G401 (cell line): ENCODE measurements at places on chromosomes 7 and 10. TPM values are rescaled to one million over a fixed set of nuclear protein-coding genes. Genes with fewer than 3 reads are reported as not detected.
A peak's percentile ranks its signal among the peaks of the same experiment; 100 is the strongest.

Gene GNG11
- total RNA-seq, result not detected in 2 replicates

Gene PSD
- total RNA-seq, result 3.1 and 7.9 TPM in 2 replicates

GRCh38 chr7:18210377-18210776 is 182.7 kb upstream of the PRPS1L1 start:
- no peak for DNase-seq

- peak; percentile 89 for DNase-seq
These were observed 349.1 kb upstream of the GALNT17 start for GRCh38 chr7:70782796-70783195.

GRCh38 chr7:39746103-39746819 is 122.9 kb downstream of the RALA start:
- DNase-seq, result peak; percentile 86

Gene RBM17
- total RNA-seq, result 28.6 and 41.9 TPM in 2 replicates

DNA sequence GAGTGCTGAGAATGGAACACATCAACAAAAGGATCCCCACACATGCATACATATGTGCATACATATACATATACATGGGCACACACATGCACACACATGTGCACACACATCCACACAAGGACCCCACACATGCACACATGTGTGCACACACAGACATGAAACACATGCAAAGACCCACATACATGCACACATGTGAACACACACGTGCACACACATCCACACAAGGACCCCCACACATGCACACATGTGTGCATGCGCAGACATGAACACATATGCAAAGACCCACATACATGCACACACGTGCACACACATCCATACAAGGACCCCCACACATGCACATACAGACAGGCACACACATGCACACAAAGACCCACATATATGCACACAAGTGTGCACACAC is 104.4 kb upstream of the ADARB2 start:
- DNase-seq, result no peak

DNA sequence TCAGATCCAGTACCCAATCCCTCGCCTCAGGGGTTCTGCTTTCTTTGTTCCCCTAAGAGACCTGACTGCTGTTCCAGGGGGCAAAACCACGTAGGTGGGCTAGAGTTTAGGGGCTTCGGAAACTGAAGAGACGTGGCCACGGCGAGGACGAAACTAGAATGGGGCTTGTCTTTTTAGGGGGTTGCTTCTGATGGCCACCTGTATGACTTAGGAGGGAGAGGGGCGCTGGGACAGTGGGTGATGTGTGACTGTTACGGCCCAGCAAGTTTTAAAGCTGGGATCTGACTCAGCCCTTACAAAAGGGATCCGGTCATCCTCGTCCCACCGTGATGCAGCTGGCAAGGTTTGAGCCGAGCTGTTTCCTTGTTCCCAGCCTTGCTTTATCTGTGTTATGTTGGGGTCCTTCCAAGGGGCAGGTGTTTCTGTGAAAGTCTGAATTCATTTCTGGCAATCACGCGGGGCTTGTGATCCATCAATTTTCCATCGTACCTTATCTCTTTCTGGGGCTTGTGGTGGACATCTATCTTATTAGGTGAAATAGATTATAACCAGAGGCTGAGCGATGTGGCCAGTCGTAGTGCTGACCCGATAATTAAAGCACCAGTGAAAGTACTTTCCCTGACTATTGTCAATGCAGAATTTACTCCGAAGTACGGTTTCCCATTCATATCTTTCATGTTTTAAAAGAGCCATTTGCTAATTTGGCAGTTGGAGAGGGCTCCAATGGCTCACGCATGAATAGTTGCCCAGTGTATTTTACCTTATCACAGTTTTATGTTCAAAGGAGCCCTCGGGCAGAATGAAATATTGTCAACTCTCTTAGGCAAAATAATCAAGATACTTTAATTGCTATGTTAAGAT is 830 bp downstream of the MET start:
- DNase-seq, result no peak

Gene ACTR3C
- 0.68 and 0.98 TPM in 2 replicates for total RNA-seq

DNA sequence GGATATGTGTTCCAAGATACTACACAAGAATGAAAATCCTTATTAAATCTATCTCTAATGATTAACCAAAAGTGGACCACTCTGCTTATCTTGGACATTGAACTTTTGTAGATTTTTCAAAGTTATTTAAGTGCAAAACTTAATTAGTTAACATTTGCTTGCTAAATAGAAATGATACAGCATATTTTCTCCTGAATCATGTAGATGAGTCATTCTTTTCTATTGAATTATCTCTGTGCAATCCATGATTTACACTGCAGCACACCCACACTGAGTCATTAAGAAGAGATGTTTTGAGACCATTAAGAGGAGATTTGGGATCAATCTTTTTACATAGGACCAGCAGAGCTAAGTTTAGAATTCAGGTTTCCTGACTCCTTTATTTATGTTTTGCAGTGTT is 6.6 kb upstream of the ABCC2 start:
- no peak for DNase-seq

DNA sequence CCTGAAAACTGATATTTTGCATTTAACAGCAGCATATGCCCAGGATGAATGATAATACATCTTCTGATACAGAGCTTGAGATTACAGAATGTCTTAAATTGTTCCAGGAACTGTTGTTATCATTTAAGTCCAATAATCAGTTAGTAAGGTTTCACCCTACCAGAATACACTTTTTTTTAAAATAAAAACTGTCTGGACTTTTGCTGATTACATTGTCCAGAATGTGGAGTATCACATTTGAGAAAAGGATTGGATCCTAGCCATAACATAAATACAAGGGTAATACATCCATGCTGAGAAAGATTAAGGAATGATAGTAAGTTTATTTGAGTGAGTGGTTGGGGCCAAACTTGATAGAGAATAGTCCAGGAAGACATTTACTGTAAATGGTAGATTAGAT is 71.0 kb downstream of the SEPTIN7 start:
- no peak for DNase-seq

- no peak for DNase-seq
These were observed 7.0 kb downstream of the KCNK18 start for GRCh38 chr10:117204316-117204715.

DNA sequence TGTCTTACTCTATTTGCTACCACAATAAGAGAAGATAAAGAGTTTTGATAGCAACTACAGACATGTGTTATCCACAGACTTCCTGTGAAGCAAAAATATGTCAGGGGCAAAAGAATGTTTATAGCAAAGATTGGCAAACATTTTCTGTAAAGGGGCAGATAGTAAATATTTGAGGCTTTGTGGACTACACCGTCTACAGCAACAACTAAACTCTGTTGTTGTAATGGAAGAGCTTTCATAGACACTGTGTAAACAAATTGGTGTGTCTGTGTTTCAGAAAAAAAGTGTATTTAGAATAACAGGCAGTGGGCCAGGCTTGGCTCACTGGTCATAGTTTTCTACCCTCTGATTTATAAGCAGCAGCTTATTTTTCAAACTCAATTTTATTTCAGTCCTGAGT is 521.4 kb downstream of the ANKRD7 start:
- no peak for DNase-seq

DNA sequence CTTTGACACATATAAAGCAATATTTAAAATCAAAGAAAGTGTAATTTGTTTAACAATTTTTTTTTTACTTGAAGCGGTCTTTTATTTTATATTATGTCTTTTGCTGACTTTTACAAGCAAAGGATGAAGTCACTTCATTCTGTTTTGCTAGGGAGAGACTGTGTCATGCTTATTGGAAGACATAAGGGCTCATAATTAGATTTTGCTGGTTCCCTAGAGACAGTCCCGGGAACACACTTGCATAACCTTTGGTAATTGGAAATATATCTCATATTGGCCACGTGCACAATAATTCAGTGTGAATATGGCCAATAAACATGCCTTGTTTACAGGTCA is 448 bp upstream of the NET1 start:
- DNase-seq, result no peak

DNA sequence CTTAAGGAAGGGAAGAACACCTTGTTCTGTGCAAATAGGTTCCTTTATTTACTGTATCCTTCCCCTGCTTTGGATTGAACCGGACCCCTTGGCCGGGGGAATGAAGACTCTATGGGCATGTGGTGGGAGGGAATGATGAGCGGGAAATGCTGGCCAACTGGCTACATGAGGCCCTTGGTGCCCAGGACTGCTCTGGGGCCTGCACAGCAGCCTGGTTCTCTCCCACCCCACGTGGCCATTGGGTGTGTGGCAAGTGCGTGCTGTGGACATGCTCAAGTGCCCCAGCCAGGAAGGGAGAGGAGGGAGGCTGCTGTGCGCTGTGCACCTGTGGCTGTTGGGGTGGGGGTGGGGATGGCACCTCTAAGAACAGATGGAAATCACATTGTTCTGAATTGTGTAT is 917.0 kb upstream of the GHITM start:
- no peak for DNase-seq

Gene CLEC5A
- total RNA-seq, result not detected in 2 replicates

GRCh38 chr10:47156873-47157272 is 143.1 kb upstream of the GDF10 start:
- no peak for DNase-seq

GRCh38 chr7:38142736-38143135 is 35.3 kb upstream of the STARD3NL start:
- DNase-seq, result no peak

Gene FLNC
- 211 and 231 TPM in 2 replicates for total RNA-seq

- DNase-seq, result no peak
These were observed 760 bp downstream of the THNSL1 start for GRCh38 chr10:25017154-25017590.

- no peak for DNase-seq
These were observed 122.1 kb downstream of the CDK6 start for GRCh38 chr7:92714280-92714679.

DNA sequence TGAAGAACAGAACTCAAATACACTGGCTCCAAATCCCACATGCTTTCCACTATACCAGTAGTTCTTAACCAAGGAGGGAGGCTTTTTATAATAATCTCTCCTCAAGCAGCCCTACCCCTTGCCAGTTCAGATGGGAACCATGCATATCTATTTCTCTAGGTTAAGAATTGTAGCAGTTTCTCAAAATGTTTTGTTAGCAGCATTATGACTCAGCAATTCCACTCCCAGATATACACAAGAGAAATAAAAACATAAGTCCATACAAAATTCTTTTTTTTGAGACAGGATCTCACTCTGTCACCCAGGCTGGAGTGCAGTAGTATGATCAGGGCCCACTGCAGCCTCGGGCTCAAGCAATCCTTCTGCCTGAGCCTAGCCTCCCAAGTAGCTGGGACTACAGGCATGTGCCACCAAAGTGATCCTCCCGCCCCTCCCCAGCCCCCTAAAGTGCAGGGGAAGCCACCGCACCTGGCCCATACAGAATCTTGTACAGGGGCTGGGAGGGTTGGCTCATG is 18.1 kb downstream of the YWHAG start:
- DNase-seq, result no peak

DNA sequence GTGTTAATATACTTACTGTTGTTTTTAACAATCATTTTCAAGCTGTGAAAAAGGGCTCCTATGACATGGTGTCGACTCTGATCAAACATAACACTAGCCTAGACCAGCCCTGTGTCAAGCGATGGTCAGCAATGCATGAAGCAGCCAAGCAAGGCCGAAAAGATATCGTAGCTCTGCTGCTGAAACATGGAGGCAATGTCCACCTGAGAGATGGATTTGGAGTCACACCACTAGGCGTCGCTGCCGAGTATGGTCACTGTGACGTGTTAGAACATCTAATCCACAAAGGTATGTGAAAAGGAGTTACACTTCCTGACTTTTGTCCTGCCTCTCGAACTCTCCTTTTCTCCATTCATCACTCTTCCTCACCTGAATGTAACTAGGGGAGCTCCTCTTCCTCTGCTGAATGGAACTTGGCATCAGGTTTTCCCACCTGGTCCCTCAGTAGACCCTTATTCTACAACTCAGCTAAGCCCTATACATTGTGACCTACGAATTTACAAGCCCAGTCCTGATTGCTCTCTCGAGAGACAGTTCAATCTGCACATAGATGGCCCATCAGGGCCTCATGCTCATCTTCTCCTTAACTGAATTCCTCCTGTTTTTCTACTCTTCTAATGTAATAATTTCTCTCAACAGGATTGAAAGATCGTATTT is 23.0 kb downstream of the ASB15 start:
- DNase-seq, result peak; percentile 9

- DNase-seq, result no peak
These were observed 82.1 kb downstream of the NRP1 start for GRCh38 chr10:33252324-33252723.

Gene GARIN1A
- 0.81 TPM in 1 of 2 replicates, not detected in the other for total RNA-seq

- no peak for DNase-seq
These were observed 28.1 kb upstream of the GPR22 start for GRCh38 chr7:107441581-107442422.

- DNase-seq, result no peak
These were observed 123.7 kb downstream of the GALNT17 start for GRCh38 chr7:71255537-71256178.

- DNase-seq, result no peak
These were observed 97.3 kb downstream of the BTRC start for GRCh38 chr10:101451261-101451660.

Gene LIPJ
- not detected in 2 replicates for total RNA-seq

DNA sequence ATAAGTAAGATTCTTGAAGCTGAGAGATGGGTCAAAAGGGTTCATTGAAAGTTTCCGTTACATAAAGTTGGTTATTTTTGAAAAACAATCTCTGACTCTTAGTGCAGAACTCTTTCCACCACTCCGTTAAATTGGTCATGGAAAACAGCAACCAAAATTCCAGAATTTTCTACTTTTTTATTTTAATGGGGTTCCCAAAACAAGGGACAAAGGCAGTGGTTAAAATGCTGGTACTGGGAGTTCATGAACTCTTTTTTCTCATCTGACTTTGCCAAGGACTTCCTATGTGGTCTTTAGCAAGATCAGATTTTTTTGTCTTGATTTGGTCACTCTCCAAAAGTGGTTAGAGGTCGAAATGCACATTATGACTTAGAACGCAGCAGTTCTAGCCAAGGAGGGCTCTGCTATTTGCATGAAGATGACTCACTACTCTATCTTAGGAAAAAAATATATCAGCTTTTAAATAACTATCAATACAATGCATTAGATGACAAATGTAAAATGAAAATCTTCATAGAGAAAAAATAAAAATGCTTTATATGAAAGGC is 145.7 kb downstream of the REEP3 start:
- DNase-seq, result no peak

Gene VPS37D
- total RNA-seq, result 8.3 and 9.8 TPM in 2 replicates

GRCh38 chr10:29998142-29998808 is 61.1 kb downstream of the JCAD start:
- DNase-seq, result peak; percentile 59

DNA sequence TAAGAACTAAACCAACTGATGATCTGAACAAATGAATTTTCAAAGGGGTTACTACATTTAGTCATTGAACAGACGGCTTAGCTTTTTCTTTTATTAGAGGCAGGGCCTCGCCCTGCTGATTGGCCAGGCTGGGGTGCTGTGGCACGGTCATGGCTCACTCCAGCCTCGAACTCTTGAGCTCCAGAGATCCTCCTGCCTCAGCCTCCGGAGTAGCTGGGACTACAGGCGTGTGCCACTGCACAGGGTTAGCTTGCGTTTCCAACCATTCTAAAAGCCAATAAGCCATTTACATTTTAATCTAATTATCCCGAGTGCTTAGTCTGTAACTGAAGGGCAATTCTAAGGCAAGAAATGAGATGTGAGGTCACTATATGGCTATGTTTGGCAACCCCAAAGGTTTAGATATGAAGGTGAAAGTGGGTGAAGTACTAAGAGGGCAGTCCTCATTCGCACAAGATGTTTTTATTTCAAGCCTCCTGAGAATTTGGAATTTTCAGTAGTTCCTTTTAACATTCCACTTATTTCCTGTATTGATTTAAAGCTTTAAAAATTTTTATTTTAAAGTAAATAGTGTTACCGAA is 1.6 kb upstream of the CDK13 start:
- DNase-seq, result no peak

GRCh38 chr10:22381262-22381661 is 36.0 kb downstream of the SPAG6 start:
- DNase-seq, result no peak

GRCh38 chr7:129741743-129742213 is 130.3 kb downstream of the NRF1 start:
- DNase-seq, result peak; percentile 40
